ENCODE measurements at places on chromosomes 11 and 22.
A peak's percentile ranks its signal among the peaks of the same experiment; 100 is the strongest.

DNA sequence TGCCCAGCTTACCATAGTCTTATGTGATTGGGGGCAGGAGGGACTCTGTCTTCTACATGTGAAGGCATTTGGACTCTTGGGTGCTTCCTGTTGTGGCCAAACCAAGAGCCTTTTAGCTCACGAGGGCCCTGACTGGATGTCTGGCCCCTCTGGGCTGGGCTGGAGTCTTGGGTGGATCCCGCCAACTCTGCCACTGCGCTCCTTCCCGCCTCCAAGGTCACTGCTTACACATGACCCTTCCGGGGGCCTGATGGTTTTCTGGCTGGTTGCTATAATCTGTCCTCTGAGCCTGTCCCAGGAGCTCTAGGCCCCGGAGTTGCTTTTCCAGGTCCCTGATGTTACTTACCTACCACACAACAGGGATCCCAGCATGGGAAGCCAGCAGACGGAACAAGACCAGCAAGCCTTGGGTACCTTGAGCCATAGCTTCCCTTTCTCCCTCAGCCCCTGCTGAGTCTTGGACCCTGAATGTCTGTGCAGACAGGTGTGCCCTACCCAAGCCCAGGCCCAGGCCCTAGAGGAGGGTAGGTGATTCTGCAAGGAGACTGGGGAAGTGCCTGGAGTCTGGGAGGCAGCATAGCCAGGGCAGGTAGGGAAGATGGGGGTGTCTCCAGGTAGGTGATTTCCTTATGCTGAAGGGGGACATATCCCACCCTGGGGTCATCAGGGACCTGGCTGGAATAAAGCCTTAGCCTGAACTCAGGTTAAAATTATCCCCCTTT lies 100.3 kb downstream of the TSPAN18 start:
- no peak for DNase-seq

DNA sequence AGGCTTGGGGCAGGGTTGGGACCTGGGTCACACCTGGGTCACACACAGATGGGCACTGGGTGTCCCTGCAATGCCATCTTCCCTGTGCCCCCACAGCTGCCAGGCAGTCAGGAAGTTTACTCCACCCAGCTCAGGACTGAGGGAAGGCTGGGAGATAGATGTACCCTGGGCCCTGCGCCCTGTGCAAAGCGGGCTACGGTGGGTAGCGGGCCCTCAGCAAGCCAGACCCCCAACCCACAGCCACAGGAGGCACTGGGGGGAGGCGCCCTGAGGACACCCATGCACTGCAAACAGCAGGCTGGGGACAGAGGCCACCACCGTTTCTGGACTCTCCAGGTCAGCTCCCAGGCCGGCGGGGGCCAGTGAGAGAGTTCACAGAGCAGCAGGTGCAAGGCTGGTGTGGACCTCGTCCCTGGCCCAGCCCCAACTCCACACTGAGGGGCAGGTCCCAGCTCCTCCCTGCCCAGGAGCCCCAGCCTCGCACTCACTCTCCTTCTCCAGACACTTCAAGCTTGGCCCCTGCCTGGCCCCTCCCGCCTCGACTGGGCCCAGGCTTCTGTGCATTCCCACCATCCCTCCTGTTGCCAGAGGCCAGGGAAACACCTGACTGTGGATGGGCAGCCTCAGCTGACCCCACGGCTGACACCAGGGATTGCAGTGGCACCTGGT lies 4.9 kb downstream of the DUSP8 start:
- DNase-seq = no peak

- peak; percentile 87 for DNase-seq
Measured at GRCh38 chr11:133052537-133052936, 479.8 kb downstream of the OPCML start.

GRCh38 chr11:129787532-129788155 lies 28.0 kb upstream of the TMEM45B start:
- DNase-seq = no peak

- no peak for DNase-seq
Measured at GRCh38 chr11:68467201-68467834, 6.8 kb downstream of the PPP6R3 start.

GRCh38 chr22:21443735-21444421 lies 23.3 kb upstream of the TMEM191C start:
- DNase-seq = no peak

GRCh38 chr22:45869340-45869847 lies 107.6 kb downstream of the WNT7B start:
- no peak for DNase-seq

- no peak for DNase-seq
Measured at GRCh38 chr22:30572840-30573593, 1.4 kb downstream of the GAL3ST1 start.

GRCh38 chr11:132933703-132934102 lies 598.6 kb downstream of the OPCML start:
- DNase-seq = no peak

- DNase-seq = no peak
Measured at GRCh38 chr11:61854966-61855714, 27.0 kb downstream of the FADS2 start.

DNA sequence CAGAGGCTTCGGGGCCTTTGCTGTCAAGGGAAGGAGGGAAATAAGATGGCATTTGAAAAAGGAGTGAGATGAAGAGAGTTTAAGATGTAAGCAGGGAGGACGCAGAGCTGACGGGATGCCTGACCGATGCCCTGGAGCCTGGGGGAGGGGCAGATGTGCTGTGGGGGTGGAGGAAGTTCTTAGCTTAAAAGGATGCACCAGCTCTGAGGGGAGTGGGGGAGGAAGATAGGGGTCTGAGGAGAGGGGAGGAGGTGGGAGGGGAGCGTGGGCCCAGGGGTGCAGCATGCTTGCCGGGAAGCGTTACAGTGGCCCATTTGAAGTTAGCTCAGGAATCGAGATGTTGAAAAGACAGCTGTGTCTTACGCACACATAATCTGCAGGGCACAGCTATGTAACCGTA lies 56.3 kb downstream of the RPS6KA4 start:
- no peak for DNase-seq

DNA sequence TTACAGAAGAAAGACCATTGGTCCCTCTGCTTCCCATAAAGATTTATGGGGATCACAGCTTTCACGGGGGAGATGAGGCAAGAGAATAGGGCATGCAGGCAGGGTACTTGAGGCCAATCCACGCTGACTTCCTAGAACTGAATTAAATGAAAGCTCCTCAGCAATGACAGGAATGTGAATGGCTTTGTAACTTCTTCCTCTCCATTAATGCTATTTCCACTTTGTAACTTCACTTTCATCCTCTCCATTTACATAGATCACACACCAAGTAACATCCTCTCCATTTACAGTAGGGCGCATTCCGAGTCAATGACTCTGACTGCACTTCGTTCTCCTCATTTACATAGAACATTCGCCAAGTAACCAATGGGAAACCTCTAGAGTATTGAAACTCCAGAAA lies 89.8 kb downstream of the PIWIL4 start:
- DNase-seq = no peak

GRCh38 chr11:64653388-64653973 lies 62.5 kb downstream of the SLC22A12 start:
- DNase-seq = no peak

DNA sequence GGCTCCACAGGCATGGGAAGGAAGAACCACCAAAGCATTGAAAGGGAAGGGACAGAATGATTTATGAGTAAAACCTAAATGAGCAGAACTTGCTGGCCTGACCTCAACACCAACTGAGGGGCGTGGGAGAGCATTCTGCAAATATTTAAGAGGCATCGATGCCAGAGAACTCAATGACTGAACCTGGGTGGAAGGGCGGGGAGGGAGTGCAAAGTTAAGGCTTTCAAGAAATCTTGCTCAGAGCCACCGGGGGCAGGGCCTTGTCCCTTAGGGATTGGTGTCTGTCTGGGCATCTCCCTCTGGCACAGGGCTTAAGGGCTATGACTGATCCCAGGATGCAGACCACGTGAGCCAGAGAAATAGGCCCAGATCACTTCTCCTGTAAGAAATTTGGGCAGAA lies 137.1 kb downstream of the ADAMTS15 start:
- DNase-seq = no peak

DNA sequence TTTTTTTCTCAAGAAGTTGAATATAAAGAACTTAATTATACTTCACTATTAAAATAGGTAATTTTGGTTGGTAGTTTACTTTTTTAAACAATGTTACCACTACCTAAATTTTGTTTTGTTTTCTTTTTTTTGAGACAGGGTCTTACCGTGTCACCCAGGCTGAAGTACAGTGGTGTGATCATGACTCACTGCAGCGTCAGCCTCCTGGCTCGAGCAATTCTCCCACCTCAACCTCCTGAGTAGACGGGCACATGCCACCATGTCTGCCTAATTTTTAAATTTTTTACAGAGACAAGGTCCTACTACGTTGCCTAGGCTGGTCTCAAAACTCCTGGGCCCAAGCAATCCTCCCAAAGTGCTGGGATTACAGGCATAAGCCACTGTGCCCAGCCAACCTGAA lies 17.6 kb downstream of the SPCS2 start:
- no peak for DNase-seq

- DNase-seq = no peak
Measured at GRCh38 chr11:28176351-28176750, 68.2 kb downstream of the METTL15 start.

GRCh38 chr11:121032546-121032945 lies 8.6 kb downstream of the TBCEL start:
- DNase-seq = peak; percentile 3
